Mesothelial cell of epicardium (in vitro differentiated cells): ENCODE measurements at places on chromosomes 11 and 22. TPM values are rescaled to one million over a fixed set of nuclear protein-coding genes. Genes with fewer than 3 reads are reported as not detected.

Gene NCF4
- not detected in 3 replicates for total RNA-seq

Gene CCDC87
- total RNA-seq: 0.25 to 0.42 TPM (median 0.41 TPM) in 3 replicates

Gene BAD
- 50.2 to 53.1 TPM (median 52.2 TPM) in 3 replicates for total RNA-seq

Gene MN1
- total RNA-seq: 46.3 to 49.6 TPM (median 47.8 TPM) in 3 replicates

Gene EHF
- total RNA-seq: 1.0 to 1.3 TPM (median 1.2 TPM) in 3 replicates

Gene KIRREL3
- 0.31 to 1.8 TPM (median 0.95 TPM) in 3 replicates for total RNA-seq

Gene OR4C3
- total RNA-seq: not detected in 3 replicates

Gene OR2D2
- total RNA-seq: 0.40 to 0.85 TPM (median 0.41 TPM) in 3 replicates

Gene ADM2
- total RNA-seq: 1.4 to 2.0 TPM (median 1.5 TPM) in 3 replicates

Gene KDM4F
- not detected in 3 replicates for total RNA-seq

Gene OR52N5
- not detected in 3 replicates for total RNA-seq

Gene ETS1
- 29.7 to 30.0 TPM (median 30.0 TPM) in 3 replicates for total RNA-seq

Gene PKP3
- 57.5 to 65.7 TPM (median 58.8 TPM) in 3 replicates for total RNA-seq

Gene ADAMTS15
- 8.1 to 9.9 TPM (median 9.4 TPM) in 3 replicates for total RNA-seq

Gene KCNQ1
- 6.9 to 8.5 TPM (median 8.4 TPM) in 3 replicates for total RNA-seq

Gene CATSPERZ
- total RNA-seq: 0.47 TPM in 1 of 3 replicates, not detected in the others
